Activated CD4-positive, alpha-beta T cell treated with anti-CD3 and anti-CD28 coated beads for 36 hours (primary cell): ENCODE measurements at places on chromosomes 5 and 9. TPM values are rescaled to one million over a fixed set of nuclear protein-coding genes. Genes with fewer than 3 reads are reported as not detected.

GRCh38 chr5:164671640-164672039 is 1166.2 kb downstream of the MAT2B start:
- no peak for DNase-seq

DNA sequence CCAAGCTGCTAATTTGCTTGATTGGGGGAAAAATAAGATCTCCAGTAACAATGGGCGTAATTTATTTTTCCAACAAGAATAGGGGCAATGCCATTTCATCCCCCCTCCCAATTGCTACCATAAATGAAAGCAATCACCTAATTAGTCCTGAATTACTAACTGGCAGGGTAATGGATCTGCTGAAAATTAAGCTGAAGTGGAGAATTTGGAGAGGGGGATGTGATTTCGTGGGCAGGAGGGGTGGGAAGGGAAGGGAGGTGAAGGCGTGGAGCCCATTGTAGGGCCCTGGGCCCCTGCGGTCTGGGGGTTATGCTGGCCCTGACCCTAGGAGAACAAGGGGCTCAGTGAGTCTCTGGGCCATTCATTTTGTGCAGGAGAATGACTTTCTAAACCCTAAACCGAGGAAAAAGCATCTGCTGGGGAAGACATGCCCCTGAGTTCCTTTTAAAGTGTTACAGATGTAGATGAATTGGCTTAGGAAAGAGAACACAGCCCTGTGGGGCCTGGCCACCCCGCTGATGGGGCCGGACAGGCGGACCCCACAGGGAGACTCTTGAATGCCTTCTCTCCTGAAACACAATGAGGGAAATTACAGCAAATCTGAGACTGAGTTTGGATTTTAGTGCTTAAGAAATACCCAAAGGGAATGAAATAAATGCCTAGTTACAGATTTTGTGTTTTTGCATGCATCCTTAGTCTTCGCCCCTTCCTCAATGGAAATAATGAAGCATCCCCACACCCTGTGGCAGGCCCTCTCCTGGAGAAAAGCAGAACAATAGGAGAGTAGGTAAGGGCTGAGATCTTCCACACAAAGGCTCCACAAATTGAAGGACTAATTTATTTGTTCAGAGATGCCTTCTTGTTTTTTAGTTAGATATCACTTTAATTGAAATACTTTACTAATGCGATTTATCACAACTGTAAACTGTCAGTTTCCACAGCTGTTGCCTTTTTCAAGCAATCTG is 143.2 kb downstream of the PSAT1 start:
- no peak for DNase-seq

DNA sequence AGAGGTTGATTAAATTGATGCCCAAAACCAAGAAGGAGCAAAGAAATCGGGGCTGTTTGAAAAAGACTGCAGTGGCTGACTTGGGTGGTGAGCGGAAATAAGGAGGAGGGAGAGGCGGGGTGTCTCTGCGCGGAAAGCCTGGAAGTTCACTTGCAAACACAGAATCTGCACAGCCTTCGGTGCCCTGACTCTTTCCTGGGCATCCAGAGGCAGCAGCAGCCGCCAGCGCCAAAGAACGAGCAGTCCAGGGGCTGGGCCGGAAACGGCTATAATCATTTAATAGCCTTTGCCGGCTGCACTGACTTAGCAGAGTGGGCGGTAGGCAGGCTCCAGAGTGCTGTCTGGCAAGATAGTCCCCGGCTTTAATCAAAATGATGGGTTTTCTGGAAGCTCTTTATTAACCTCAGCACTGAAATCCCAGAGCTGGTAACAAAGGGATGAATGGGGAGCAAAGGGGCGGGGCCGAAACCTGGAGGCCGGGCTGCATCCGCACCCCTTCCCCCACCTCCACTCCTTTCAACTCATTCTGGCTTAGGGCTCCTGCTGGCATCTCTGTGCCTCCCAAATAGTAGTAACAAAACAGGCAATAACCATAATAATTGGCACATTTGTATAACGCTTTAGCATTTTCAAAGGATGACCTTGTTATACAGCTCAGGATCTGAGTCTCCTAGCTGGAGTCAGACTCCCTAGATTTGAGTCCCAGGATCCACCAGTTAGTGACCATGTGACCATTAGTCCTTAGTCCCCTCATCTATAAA is 35.7 kb downstream of the PCDHAC2 start:
- DNase-seq = peak; percentile 6

DNA sequence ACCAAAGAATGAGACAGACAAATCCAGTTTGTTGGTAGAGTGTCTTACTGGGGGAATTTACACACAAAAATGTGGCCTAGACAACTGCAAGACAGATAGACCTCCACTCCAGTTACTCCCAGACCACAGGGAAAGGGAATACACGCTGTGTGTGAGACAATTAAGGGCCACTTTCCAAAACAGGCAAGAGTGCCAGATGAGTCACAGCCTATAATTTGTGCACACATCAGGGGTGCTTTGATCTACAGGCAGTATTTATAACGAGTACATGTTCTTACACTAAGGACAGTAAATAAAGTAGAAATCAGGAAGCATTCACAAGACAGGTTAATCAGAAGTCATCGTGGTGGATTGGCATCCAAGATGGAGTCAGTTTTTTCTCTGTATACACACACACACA is 114.8 kb downstream of the ZNF622 start:
- no peak for DNase-seq

DNA sequence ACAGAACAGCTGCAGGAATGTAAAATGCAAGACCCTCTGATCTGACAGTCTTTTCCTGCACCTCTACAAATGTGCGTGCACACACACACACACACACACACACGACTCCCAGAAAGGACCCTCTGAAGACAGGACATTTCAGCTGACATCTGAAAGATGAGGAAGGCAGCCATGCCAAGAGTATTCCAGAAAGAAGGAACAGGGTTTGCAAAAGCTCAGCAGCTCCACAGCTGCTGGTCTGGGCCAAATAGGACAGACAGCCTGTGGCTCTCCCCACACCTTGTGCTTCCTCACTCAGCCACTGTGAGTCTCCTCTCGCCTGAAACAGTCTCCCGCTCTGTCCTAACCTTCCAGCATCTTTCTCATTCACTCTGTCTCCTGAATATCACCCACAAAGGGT is 189.0 kb downstream of the PALM2AKAP2 start:
- DNase-seq = no peak

GRCh38 chr5:171595801-171596231 is 176.4 kb downstream of the FGF18 start:
- DNase-seq = peak; percentile 33

KCNMB1 gene
- total RNA-seq = not detected

- no peak for DNase-seq
These were observed 64.6 kb downstream of the CAST start for GRCh38 chr5:96726802-96727201.

NFIL3 gene
- total RNA-seq = 120 TPM

DNA sequence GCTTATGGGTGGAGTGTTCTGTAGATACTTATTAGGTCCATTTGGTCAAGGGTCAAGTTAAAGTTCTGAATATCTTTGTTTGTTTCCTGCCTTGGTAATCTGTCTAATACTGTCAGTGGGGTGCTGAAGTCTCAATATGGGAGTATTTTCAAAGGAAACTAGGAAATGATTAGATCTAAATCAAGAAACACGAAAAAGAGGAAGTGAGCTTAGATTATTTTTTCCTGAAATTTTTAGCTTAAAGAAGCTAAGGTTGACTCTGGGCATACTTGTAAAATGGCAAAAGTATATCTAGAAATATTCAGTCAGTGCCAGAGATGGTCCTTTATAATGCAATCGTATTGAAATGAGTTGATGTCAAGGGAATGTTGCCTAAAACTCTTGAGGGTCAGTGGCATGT is 313.5 kb downstream of the ICE1 start:
- no peak for DNase-seq

- DNase-seq = no peak
These were observed 6.6 kb downstream of the GOLGA1 start for GRCh38 chr9:124934290-124934689.
